ENCODE measurements at places on chromosomes 4 and X.

GRCh38 chr4:188876881-188877280 lies 737.6 kb downstream of the TRIML1 start:
- DNase-seq, result no peak

DNA sequence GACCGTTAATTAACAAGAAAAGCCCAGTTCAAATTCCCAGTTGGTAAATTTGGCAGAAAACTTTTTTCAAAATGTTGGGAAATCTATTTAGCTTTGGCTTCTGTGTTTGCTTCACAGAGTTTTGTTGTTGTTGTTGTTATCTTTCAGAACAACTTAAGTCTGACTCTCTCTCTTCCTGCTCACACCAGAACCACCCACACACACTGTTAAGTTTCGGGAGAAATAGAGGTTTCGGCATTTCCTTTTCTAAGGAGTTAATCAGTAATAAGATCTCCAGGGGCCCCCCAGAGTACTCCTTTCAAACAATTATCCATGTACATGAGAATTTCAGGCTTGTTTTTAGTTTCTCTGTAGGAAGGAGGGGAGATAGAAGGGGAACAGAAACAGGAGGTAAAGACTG lies 106.2 kb upstream of the PTCHD1 start:
- DNase-seq, result no peak

GRCh38 chr4:85866508-85866907 lies 391.6 kb downstream of the ARHGAP24 start:
- DNase-seq, result no peak

DNA sequence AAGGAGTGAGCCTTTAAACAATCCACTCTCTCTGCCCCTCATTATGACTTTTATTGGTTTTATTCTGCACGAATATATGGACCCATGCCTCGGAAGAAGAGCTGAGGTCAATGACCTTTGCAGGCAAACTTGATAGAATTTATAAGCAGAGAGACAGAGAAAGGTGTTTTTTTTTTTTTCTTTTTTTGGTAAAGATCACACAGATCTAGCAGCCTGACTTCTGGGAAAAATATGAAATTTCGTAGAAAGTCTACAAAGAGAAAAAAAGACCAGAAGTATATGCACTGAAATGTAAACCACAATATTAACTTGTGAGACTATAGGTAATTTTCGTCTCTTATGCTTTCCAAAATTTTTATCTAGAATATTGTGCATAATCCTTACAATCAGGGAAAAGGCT lies 61.6 kb downstream of the LEF1 start:
- DNase-seq, result no peak

GRCh38 chr4:153211986-153212728 lies 7.9 kb downstream of the TRIM2 start:
- no peak for DNase-seq

DNA sequence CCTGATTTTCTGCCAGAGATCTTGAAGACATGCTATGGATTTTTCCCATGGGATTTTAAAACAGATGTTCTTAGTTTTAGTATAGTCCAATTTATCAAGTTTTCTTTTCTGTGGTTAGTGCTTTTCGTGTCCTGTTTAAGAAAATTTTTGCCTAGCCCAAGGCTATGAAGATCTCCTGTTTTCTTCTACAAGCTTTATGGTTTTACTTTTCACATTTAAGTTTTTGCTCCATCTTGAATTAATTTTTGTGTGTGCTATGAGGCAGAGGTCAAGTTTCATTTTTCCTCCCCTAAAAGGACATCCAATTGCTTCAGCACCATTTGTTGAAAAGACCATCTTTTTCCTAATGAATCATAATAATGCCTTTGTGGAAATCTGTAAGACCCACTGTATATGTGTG lies 65.6 kb downstream of the POLR2B start:
- no peak for DNase-seq

- no peak for DNase-seq
These were observed 1.5 kb downstream of the ABCE1 start for GRCh38 chr4:145099653-145100052.

GRCh38 chr4:7426525-7427171 lies 8.1 kb downstream of the PSAPL1 start:
- DNase-seq, result no peak

DNA sequence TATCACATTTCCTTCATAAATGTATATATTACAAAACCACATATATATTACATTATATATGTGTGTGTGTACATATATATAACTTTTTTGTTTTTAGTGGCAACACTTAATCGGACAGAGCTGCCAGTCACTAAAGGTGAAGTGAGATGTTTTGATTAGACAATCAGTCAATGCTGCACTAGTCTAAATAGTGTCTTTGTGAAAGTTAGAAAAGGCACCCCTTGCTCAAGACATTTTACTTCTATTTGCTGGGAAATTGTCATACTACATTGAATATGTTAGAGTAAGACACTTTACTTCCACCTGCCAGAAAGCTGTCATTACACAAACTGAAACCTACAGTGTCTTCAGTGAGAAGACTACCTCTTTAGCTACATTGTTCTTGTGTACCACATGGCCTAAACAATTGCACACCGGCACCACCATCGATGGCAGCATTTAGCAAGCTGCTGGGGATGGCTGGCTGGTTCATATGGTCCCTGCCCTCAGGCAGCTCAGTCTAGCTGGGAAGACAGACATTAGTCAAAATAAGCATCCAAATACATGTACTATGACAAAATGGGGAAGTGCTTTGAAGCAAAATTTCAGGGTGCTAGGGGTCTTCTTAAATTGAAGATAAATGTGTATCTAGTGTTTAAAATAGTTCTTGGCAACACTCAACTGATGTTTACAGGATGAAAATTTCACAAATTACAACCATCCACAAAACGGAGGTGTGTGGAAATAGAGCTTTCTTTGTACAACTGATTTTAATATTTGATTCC lies 148.1 kb upstream of the GATB start:
- DNase-seq, result no peak

DNA sequence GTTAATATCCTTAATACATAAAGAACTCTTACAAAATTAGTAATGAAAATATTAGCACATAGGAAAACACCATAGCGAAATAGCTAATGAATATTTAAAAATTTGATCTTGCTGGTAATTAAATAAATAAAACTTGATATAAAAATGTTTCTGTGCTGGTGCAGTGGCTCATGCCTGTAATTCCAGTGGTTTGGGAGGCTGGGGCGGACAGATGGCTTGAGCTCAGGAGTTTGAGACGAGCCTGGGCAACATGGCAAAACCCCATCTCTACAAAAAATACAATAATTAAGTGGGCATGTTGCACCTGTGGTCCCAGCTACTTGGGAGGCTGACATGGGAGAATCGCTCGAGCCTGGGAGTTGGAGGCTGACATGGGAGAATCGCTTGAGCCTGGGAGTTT lies 7.6 kb downstream of the FAM199X start:
- DNase-seq, result no peak

- no peak for DNase-seq
These were observed 11.2 kb downstream of the BLTP1 start for GRCh38 chr4:122163301-122163700.

DNA sequence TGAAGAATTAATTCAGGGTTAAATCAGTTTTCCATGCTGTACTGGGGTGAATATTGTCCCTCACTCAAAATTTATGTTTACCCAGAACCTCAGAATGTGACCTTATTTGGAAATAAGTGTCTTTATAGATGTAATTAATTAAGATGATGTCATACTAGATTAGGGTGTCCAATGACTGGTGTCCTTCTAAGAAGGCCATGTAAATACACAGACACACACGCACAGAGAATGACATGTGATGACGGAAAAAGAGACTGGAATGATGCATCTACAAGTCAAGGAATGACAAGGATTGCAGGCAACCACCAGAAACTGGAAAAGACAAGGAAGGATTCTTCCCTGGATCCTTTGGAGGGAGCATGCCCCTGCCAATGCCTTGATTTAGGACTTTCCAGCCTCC lies 84.6 kb upstream of the GPR34 start:
- DNase-seq, result no peak

DNA sequence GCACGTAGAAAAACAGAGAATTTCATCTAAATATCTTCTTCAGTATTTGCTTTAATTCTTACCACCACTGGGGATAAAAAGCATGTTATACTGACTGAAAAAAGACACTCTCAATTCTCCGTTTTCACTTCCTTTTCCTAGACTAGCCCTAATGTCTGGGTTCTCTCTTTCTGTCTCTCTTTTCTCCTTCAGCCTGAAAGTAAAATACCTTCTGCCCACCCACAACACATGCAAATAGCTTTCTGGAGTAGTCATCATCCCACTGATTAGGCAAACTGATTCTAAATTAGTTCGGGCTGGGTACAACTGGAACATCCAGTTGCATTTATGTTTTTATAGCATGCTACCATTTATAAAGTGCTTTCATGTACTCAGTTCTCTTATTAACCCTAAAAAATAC lies 142.4 kb upstream of the ANKRD50 start:
- DNase-seq, result no peak

GRCh38 chr4:70471897-70472296 lies at the start of gene MUC7:
MUC7 (plus strand) TSS chr4:70472197; CDS start chr4:70474022, 1,825 bp downstream.
- no peak for DNase-seq
